Activated T-helper 9 cell treated with anti-CD3 and anti-CD28 coated beads, Interleukin-2, amount 50 U/mL, for 16 hours (primary cell): ENCODE measurements at places on chromosomes 6 and 20.

- DNase-seq: no peak
Observed at GRCh38 chr6:9521152-9521530, 893.7 kb downstream of the TFAP2A start.

DNA sequence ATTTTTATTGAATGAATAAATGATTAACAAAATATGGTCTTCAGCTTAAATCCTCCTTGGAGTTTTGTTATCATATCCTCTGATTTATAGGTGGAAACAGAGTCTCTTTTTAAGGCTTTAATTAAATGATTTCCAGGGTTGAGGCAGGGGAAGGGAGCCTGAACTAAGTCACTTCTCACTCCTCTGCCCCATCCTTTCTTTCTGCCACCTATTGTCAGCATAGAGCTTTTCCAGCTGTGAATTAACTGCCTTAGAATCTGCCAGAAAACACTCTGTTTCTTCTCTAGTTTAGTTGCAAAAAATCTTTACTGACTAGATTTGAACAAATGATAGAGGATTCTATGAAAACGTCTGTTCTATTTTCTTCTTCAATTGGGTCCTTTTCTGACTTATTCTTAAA is 9.8 kb downstream of the OGFRL1 start:
- no peak for DNase-seq

DNA sequence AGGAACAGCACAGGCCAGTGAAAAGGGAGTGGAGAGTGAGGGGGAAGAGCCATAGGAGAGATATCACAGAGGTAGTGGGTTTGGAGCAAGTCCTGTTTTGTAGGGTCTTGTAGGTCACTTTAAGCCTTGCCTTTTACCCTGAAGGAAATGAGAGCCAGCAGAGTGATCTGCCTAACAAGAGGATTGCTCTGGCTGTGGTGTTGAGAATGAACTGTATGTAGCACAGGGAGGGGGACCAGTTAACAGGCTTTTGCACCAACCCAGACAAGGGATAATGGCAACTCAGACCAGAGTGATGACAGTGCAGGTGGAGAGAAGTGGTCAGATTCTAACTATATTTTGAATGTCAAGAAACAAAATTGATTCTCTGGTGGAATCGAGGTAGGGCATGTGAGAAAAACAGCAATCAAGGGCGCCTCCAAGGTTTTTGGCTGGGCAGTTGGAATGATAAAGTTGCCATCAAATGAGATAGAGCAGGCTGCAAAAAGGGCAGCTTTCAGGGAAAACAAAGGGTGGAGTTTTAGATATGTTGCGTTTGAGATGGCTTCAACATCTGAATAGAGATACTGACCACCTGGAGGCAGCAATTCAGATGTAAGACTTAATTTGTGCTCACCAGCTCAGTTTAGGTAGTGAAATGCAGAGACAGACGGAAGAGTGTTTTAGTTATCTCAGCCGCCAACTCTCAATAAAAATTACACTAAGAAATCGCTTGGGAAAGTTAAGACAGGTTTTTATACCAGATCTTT is 134.4 kb upstream of the BTBD3 start:
- no peak for DNase-seq

- no peak for DNase-seq
Observed at GRCh38 chr6:111724505-111724904, 118.8 kb upstream of the TRAF3IP2 start.

DNA sequence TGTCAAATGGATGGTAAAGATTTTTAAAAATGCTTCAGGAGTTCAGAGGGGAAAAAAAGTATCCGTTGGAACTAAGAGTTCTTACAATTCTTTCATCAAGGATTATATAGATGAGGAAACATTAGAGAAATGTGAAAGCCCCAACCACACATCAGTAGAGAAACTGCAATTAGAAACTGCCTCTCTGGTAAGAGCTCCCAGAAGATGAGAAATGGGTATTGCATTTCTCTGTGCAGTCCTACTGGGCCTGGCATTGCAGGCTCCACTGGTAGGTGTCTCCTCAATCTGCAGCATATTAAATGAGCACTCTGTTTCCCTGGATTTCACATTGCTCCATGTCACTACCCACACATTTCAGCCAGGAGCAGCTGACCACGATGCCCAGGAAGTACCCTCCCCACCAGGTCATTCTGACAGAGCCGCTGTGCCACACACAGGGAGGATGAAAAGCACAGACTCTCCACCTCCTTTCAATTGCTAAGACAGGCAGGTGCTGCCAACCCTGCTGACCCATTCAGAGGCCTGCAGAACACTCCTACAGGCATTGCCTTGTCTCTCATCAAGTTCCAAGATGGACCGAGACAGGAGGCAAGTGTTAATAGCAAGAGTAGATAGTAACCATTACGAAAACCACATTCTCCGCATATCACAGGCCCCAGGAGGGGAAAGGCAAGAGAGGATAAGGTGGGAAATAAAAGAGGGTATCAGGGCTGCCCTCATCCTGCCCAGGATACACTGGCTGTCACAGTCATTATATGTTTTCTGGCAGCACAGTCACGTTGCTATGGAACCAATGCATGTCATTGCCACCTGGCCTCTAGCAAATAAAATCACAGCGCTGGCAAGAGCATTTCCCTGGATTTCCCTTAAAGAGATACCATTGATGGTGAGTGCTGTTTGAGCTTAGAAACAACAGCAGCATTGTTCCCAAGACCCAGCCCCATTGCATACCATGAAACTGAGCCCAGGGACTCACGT is 241.7 kb downstream of the ATXN1 start:
- DNase-seq: no peak

- no peak for DNase-seq
Observed at GRCh38 chr6:81233990-81234389, 518.5 kb downstream of the TENT5A start.

DNA sequence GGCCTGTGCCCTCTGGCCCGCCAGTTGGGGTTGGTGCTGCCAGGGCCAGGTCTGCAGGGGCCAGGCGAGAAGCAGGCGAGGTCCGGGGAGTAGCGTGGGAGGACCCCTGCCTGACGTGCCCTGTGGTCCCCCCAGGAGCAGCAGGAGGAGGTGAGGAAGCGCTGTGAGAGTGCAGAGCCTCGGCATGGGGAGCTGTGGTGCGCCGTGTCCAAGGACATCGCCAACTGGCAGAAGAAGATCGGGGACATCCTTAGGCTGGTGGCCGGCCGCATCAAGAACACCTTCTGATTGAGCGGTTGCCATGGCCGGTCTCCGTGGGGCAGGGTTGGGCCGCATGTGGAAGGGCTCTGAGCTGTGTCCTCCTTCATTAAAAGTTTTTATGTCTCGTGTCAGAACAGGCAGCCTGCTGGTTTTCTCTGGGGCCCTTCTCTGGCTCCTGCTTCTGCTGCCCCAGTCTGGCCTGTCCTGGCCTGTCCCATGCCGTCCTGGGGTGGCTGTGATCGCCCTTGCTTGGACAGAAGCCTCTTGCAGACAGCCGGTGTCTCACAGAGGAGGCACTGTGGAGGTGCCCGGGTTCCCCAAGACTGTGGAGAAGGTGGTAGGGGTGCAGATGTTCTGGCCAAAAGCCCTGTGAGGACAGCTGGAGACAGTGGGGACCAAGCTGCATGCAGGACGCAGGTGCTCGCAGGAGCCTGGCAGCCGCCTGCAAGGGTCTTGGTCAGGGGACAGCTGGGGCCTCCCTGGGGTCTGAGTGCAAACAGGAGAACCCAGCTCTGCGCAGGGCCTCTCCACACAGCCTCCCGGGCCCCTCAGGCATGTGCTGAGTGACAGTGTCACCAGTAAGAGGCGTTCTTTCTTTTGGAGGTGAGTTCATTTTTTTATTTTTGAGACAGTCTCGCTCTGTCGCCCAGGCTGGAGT is 3.0 kb upstream of the C20orf204 start:
- DNase-seq: no peak
